NCI-H460 (cell line): ENCODE measurements at places on chromosomes 1 and 21.

DNA sequence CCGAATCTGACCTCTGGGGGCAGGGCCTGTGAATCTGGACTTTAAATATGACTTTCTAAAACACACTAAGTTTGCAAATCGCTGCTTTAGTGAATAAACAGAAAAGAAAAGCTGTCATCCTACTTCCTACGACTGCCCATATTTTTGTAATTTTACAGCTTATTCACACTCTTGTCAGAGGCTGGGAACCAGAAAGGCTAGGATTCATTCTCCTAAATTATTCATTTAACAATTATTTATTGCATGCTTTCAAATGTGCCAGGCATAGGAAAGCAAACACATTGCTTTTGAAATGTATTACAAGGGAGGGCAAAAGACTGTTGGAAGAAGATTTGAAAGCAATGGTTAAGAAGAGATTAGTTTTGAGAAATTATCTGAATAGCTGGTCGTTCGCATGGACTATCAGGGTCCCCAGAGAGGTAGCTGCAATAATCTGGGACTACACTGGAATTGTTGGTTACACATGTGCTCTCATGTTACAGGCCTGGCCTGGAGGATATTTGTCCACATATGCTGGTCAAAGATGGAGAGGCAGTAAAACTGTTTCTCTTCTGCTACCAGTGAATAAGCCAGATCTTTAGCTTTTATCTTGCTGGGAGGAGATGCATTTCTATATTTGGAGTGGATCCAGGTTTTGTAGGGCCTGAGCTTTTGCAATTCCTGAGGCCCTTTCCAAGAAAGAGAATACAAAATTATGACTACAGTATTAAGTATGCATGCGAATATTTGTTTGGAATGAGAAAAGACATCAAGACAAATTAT lies 29.6 kb upstream of the SFPQ start:
- no peak for DNase-seq

GRCh38 chr1:160127865-160128523 lies 12.4 kb downstream of the ATP1A2 start:
- DNase-seq, result no peak

DNA sequence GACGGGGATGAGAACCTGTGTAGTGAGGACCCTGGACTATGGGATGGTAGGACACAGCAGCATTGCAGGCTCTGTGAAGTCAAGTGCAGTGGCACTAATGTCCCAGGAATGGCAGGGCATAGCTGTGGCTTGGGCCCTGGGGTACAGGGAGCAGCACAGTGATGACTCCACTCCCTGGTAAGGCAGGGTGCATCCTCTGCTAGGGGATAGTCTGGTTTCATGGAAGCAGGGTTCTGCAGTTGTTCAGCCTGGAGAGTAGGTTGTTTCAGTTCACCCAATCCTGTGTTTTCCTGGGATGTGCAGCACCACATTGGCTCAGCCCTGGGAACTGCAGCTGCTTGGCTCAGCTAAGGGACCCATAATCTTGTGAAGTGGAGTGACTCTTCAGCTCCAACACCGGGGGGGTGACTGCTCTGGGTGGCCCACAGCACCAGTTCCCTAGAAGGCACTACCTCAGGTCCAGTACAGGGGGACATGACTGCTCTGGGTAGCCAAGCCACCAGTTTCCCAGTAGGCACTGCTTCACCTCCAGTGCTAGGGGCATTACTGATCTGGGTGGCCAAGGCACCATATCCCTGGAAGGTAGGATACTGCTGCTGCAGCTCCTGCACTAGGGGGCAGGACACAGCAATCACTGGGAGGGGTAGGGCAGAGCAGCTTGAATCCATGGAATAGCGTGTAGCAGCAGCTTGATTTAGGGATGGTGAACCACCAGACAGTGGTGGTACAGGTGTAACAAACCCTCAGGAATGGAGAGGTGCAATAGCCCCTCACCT lies 15.3 kb upstream of the C1orf185 start:
- no peak for DNase-seq

DNA sequence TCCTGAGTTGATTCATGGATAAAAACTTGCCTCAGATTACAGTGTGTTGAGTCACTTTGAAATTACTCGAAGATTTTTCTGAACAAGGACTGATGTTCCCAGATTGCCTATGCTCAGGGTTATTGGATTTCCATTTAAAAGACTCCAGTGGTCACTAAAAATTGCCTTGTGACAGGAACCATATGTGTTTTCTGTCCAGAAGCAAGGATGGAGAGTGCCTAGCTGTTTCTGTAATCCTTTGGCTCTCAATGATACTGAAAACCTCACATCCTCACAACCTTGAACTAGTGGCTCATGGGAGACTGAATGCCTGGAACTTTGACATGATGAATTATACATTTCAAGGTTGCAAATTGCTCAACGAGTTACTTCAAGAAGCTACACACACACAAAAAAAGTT lies 1271.8 kb downstream of the BRINP3 start:
- DNase-seq, result no peak

DNA sequence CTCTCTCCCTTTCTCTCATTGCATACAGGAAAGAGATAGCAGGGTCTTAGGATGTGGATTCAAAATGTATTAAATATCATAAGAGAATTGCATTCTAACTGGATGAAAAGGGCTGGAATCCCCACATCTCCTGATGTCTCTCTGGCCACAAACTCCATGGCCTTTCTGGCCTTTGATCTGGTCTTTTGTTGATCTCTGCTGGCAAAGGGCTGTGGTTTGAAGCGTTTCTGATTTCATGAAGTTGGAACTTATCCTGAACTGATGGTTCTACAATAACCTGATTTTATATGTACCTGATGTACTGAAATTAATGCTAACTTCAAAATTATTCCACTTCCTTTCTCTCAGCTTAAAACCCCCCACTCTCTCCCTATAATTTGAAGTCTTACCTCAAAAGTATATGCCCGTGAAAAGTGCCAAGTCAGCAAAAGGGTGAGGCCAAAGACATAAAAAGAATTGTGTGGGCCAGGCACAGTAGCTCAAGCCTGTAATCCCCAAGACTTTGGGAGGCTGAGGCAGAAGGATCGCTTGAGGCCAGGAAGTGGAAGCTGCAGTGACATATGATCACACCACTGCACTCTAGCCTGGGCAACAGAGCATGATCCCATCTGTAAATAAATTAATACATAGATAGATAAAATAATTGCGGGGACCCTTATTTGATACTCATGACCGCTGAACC lies 6.4 kb upstream of the KIF14 start:
- DNase-seq, result no peak

- DNase-seq, result peak; percentile 45
Measured at GRCh38 chr21:25385911-25386474, 221.3 kb downstream of the MRPL39 start.

- no peak for DNase-seq
Measured at GRCh38 chr1:163981500-163982030, 577.4 kb upstream of the PBX1 start.

- no peak for DNase-seq
Measured at GRCh38 chr1:103089221-103089620, 19.1 kb downstream of the COL11A1 start.

- no peak for DNase-seq
Measured at GRCh38 chr1:202274611-202275010, 67.1 kb downstream of the UBE2T start.
